HuH-7.5 (cell line): ENCODE measurements at places on chromosomes 7 and 10.
A peak's percentile ranks its signal among the peaks of the same experiment; 100 is the strongest.

DNA sequence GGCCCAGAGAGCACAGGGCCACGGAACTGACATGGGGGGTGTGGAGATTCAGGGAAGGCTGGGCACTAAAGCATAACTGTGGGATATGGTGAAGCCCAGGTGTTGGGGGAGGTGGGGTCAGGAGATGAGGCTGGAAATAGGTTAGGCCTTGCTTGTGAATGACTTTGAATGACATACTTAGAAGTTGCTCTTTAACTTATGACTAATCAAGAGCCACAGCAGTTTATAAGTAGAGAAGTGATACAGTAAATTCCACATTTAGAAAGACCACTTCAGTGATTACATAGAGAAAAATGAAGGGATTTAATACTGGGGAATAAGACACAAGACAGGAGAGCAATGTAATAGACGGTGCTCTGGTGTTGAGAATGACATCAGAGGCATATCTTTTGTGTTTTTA lies 120.8 kb upstream of the SEC61G start:
- no peak for DNase-seq

DNA sequence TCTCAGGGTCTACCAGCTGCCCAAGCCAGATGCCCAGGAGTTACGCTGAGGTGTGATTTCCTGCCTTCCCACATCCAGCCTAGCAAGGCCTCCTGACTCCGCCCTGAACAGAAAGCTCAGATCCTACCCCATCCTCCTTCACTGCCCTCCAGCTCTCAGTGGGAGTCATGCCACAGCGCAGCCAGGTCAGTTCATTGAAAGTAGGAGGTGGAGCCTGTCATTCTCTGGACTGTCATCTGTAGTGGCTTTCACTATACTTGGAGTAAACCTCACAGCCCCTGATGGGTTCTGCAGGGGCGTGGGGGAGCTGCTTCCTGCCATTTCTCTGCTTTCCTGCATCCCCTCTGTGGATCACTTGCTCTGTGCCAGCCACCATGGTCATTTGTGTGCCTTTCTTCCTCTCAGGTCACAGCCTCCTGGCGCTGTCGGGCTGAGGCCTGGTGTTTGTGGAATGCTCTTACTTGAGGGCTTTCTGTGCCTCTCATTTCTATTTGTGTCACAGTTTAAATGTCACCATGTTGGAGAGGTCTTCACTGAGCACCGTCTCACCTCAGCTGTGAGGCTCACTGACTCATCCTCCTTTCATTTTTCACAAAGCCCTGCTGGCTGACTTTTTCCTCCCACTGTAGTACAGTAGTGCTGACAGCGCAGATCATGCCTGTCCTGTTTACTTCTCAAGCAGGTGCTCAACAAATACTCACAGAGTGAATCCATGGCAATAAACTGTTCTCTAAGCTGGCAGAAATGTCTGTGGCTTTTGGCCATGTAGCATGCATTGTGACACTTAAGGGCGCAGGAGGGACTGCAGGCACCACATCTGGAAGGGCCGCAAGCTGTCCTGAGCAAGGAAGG lies 61.0 kb upstream of the TMEM248 start:
- DNase-seq, result no peak

GRCh38 chr10:93968540-93968945 lies 25.2 kb upstream of the PLCE1 start:
- no peak for DNase-seq

DNA sequence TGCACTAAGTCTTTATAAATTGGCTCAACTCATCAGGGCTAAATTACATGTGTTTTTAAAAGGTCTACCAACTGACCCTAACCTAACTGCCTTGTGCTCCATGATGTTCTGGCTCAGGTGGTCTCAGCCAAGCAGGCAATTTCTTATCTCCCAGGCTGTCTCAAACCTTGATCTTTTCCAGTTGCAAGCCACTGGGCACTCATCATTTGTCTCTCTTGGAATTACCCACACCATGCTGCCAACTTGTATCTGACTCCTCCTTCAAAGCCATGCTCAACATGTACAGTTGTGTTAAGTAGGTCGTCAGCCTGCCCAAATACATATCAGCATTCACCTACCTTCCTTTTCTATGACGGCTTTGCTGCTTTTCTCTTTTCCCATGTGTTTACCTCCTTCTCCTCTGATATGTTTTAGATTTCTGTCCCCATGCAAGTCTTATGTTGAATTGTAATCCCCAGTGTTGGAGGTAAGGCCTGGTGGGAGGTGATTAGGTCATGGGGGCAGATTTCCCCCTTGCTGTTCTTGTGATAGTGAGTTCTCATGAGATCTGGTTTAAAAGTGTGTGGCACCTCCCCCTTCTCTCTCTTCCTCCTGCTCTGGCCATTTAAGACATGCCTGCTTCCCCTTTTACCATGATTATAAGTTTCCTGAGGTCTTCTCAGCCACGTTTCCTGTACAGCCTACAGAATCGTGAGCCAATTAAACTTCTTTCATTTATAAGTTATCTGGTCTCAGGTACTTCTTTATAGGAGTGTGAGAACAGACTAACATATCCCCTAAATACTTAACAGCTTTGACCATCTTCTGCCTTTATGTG lies 130.0 kb downstream of the ELAPOR2 start:
- DNase-seq, result no peak

GRCh38 chr10:7417103-7417623 lies 6.3 kb upstream of the SFMBT2 start:
- DNase-seq, result no peak

DNA sequence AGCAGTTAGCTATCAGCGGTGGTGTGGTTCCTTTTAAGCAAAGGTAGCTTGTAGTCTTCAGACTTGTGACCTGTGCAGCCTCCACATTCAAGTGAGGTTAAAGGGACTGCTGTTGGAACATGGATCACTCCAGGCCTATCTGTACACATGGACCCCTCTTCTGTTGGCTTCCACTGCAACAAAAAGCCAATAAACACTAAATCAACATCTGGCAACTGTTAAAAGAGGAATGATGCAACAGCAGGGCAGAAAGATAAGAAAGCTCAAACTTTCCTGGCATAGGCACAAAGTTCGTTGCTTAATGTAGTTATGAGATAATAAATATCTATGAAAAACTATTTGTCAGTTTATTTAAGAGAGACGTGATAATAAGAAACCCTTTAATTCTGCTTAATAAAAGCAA lies 4.0 kb upstream of the MINPP1 start:
- peak; percentile 68 for DNase-seq

- DNase-seq, result peak; percentile 91
Measured at GRCh38 chr10:79066411-79067240, 2.1 kb upstream of the ZMIZ1 start.

GRCh38 chr7:79282882-79283602 lies 170.4 kb downstream of the MAGI2 start:
- DNase-seq, result no peak

DNA sequence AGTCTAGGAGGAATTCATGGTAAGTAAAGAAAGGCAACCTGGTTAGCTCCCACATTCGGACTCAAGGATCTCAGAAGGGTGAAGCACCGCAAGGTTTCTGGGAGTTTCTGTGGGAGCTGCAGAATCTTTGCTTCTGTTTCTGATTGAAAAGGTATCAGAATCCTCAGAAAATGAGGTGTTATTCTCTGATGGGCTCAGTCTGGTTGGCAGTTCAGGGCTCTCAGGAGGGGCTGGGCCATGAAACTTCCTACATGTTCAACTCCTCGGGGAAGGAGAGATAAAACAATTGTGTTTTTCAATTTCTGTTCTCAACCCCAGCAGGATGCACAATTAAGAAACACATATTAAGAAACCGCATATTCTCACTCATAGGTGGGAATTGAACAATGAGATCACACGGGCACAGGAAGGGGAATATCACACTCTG lies 9.1 kb downstream of the OR2A7 start:
- DNase-seq, result peak; percentile 0

GRCh38 chr7:143205560-143206293 lies 16.1 kb upstream of the TAS2R40 start:
- DNase-seq, result no peak

DNA sequence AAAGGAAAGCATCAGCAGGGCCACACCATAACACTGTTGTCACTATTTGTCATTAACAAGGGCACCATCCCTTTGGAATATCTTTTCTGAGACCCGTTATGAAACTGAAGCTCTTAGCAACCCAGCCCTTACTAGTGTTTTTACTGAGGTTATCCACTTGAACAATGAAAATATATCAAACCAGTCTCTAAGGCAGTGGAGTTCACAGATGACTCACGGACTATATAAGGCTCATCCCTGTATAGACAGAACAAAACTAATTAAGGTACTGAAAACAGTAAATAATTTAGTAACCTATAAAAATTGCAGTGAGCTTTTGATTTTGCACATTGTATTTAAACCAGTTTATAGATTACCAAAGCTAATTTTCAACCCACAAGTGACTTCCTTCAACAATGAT lies 196.0 kb downstream of the ELAPOR2 start:
- no peak for DNase-seq

GRCh38 chr7:26144184-26145080 lies 7.6 kb upstream of the NFE2L3 start:
- DNase-seq, result no peak

GRCh38 chr10:128156999-128157755 lies 31.0 kb upstream of the MKI67 start:
- DNase-seq, result peak; percentile 82

GRCh38 chr7:23332910-23333612 lies 33.9 kb downstream of the MALSU1 start:
- no peak for DNase-seq

DNA sequence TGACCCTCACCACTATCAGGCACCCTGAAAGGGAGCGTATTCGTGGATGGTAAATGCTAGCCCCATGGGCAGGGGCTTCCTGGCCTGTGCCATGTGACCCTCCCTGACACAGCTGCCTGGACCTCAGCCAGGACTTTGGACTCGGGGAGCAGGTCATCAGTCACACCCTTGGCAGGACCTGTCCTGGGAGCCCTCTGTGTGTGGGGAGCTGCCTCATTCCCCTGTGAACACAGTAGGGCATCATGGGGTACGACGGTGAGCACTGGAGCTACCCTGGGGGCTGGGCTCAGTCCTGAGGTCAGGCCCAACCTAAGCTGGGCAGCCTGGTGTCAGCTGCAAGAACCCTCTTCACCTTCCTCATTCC lies 129.3 kb upstream of the FAM20C start:
- no peak for DNase-seq

GRCh38 chr7:151674161-151674920 lies 154.6 kb upstream of the RHEB start:
- no peak for DNase-seq

- no peak for DNase-seq
Measured at GRCh38 chr10:16929069-16929468, 111.8 kb upstream of the RSU1 start.

DNA sequence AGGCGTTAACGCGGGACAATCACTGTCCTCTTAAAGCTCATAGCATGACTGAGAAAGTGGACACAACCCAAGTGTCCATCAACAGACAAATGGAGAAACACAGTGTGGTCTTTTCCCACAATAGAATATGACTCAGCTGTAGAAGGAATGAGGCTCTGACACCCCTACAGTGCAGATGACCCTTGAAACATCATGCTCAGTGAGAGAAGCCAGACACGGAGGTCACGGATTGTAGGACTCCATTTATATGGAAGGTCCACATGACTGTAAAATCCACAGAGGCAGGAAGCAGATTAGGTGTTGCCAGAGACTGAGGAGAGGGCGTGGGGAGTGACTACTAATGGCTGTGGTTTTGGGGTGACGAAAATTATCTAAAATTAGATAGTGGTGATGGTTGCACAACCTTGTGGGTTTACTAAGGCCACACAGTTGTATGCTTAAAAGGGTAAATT lies 6.1 kb upstream of the NCAPG2 start:
- no peak for DNase-seq

DNA sequence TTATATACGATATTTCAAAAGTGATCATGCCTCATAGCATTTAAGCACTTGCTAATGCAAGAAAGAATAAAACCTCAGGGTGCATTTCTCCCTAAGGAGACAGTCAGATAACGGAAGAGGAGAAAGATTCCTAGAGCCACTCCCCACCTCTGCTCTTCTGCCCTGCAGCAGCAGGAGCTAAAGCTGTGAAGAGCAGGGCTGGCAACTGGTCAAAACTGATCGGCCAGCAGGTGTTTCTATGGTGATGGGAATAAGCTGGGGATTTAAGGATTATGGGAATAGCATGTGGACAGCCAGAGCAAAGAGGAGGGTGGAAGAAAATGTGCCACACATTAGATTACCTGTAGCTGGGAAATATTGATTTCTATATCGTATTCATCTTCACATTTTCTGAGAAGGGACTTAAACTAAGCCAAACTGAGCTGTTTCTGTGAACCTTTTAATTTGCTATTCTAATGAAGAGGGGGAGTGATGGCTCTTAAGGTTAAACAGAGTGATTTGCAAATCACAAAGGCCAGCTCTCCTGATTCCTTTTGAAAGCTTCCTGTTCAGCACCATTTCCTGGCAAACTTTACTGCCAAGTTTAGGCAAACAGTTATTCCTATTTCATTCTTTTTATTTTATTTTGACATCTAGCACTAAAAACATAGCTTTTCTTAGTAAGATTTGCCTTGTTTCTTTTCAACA lies 268.9 kb upstream of the PFKP start:
- DNase-seq, result no peak
